Stimulated activated CD4-positive, alpha-beta T cell treated with anti-CD3 and anti-CD28 coated beads, Interleukin-1b, Interleukin-23, amount 100 ng/mL, for 4 hours (primary cell): ENCODE measurements at places on chromosomes 13 and 19.

- no peak for DNase-seq
Observed at GRCh38 chr13:43388282-43389034, 365.1 kb downstream of the DNAJC15 start.

- no peak for DNase-seq
Observed at GRCh38 chr19:50559636-50560035, 8.6 kb downstream of the LRRC4B start.

DNA sequence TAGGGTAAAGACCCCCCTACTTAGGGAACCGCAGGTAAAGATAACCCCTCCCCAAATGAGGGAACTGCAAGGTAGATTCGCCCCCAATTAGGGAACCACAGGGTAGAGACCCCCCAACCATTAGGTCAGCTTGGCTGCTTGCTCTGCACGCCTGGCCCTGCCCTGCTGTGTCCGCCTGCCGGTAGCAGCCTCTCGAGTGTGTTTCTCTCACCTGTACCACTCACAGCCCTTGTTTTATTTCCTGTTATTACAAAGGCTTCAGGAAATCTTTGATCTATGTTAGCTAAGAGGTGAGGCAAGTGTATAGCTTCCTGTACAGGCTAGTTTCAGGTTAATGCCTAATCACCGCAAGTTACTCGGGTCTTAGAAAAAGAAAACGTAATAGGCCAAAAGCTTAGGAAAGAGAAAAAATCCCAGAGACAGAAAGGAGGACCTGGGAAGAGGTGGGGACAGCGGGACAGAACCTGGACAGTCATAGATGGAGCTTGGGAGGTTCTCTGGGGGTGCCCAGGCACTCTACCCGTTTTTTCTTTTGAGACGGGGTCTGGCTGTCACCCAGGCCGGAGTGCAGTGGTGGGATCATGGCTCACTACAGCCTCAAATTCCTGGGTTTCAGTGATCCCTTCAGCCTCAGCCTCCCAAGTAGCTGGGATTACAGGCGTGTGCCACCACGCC, 23.1 kb upstream of the EIF3G start:
- no peak for DNase-seq

- no peak for DNase-seq
Observed at GRCh38 chr13:42832341-42833096, 51.1 kb downstream of the FAM216B start.

DNA sequence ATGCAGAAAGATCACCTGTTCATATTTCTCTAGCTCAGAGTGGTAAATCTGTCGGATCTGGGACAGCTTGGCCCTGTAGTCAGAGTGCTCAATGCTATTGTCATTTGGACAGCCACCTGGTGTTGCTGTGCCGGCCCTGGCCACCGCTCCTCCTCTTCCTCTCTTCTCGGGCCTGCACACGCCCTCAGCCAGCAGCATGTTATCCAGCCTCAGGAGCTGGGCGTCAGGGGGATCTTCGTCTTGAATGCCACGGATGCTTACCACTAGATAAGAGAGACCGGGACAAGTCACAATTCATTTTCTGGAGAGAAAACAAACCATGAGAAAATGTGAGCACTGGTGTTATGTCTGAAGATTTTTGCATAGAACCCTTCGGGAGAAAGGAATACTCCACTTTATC, 32.5 kb downstream of the CILP2 start:
- no peak for DNase-seq

DNA sequence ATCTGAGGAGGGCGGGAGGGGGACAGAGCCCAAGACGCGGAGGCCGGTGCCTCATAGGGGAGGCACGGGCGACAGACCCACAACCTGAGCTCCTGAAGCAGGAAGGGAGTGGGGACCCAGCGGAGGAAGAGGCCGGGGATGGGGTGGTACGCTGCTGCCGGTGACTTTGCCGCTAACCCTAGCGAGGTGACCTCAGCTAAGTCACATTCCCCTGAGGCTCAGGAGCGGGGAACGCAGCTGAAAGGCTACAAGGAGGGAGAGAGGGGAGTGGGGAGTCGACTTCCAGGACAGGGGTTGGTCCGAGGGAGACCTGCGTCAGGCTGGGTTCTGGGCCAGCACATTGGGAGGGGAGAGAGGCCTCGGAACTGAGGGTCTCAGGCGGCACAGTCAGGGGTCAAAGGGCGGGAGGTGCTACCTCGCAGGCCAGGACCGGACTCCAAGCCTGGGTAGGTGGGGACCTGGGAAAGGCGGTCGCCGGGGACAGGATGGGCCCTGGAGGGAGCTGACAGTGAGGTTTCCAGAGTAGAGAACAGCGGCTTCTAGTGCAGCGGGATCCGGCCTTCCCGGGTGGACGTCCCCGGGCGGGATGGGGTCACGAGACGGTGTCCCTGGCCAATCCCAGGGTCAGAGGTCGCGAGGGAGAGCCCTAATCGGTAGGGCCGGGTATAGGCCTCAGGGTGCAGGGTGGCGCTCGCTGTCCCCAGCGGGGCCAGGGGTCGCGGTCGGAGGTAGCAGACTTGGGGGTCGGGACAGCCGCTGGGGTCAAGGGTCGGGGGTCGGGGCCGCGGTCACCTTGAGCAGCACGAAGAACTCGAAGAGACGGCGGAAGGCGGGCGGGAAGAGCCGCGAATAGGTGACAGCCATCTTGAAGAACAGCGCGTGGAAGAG, 699 bp downstream of the TMEM259 start:
- peak; percentile 36 for DNase-seq

GRCh38 chr13:41974262-41974900, 13.5 kb upstream of the VWA8 start:
- no peak for DNase-seq

- DNase-seq = no peak
Observed at GRCh38 chr19:7552781-7553180, 17.3 kb downstream of the PNPLA6 start.

DNA sequence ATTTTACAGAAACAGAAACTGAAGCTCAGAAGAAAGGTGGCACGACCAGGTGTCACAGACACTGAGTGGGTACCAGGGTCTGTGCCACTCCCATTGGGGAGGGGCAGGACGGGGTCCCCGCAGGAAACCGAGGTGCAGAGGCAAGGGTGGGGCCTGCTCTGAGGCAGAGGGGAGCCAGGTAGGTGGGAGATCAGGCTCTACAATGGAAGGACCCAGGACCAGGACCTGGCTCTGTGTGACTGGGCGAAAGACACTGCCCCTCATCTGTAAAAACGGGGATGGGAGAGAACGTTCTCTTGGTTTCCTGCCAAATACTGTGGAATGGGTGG, 2.8 kb downstream of the PTGIR start:
- DNase-seq = no peak

DNA sequence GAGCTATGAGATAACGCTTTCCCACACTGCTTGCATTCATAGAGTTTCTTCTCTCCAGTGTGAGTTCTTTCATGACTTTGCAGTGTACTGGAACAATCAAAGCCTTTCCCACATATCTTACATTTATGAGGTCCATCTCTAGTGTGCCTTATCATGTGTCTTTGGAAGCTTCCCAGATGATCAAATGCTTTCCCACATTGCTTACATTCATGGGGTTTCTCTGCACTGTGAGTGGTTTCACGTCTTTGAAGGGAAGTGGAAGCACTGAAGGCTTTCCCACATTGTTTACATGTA, 14.9 kb upstream of the ZNF442 start:
- DNase-seq = no peak
